ENCODE measurements at places on chromosomes 1 and 21.

DNA sequence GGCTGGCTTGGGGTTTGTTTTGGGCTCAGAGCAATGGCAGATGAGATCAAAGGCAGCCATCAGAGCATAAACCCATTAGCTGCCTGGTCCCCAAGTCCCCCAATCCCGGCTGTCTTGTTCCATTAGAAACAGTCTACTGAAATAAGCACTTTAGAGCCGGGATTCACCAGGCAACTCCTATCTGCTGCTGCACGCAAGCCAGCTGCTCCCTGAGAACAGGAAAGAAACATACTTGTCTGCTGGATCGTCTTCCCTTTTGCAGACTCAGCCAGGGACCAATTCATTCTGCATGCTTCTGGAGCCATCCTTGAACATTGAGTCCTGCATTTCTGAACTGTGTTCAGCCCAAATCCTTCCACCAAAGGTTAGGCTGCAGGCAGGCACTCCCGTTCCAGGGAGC is 21.8 kb downstream of the RXRG start:
- no peak for DNase-seq

DNA sequence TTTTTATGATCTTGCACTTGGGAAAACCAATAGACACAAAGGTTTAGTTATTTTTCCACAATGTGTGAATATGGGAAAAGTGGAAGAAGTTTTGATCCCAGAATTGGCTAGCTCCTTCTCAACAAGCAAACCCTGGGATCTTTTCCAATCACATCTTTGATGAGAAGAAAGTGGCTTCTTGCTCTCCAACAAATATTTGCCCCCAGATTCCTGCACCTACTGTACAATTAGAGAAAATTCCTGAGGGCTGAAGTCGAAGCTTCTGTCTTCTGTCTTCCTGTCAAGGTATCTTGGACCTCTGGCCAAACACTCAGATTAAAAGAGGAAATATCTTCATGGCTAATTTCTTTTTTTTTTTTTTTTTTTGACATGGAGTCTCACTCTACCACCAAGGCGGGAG is 113.1 kb upstream of the SLC45A1 start:
- DNase-seq, result no peak

- DNase-seq, result no peak
Measured at GRCh38 chr1:192516776-192517297, 58.7 kb upstream of the RGS1 start.

- DNase-seq, result no peak
Measured at GRCh38 chr1:119531606-119532323, 24.8 kb downstream of the HSD3B1 start.

DNA sequence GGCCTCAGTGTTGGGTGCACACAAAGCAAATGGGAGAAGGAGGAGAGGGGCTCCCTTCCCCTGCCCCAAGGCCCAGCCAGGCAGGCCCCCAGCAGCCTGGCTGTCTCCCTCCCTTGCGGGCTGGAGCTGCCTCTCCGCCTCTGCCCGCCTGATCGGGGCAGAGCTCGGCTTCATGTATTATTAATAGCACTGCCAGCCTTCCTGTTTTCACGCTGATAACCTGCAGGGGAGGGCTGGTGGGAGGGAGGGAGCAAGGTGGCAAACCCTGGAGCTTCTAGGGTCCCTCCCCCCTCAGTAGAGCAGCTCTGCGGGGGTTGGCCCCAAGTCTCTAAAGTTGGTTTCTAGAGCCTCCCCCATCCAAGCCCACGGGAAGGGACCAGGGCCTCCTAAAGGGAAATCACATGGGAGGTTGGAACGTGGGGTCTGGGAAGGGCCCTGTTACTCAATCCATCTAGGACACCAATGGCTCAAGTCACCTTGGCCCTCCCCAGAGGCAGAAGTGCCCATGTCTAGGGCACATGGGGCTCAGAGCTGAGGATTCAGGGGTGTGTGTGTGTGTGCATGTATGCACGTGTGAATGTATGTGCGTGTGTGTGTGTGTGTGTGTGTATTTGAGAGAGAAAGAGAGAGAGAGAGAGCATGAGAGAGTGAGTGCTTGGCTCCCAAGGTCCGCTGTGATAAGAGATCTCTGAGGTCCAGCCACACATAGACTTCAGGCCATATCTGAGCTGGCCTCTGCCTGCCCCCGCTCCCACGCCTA is 21.8 kb upstream of the POU3F1 start:
- DNase-seq, result no peak

GRCh38 chr1:156103521-156103947 is 11.0 kb upstream of the LMNA start:
- no peak for DNase-seq

DNA sequence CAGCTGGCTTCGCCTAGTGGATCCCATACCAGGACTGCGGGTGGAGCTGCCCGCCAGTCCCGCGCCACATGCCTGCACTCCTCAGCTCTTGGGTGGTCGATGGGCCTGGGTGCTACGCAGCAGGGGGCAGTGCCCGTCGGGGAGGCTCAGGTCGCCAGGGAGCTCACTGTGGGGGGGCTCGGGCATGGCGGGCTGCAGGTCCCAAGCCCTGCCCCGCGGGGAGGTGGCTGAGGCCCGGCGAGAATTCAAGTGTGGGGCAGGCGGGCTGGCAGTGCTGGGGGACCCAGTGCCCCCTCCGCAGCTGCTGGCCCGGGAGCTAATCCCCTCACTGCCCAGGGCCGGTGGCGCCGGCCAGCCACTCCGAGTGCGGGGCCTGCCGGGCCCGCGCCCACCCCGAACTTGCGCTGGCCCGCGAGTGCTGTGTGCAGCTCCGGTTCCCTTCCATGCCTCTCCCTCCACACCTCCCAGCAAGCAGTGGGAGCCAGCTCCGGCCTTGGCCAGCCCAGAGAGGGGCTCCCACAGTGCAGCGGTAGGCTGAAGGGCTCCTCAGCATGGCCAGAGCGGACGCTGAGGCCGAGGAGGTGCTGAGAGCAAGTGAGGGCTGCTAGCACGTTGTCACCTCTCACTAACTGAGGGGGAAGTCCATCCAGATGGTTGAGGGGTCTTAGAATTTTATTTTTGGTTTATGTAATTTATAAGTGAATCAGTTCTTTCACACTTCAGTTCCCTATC is 85.2 kb upstream of the HMCN1 start:
- DNase-seq, result no peak

- DNase-seq, result no peak
Measured at GRCh38 chr1:95640746-95641145, 406.7 kb downstream of the RWDD3 start.

DNA sequence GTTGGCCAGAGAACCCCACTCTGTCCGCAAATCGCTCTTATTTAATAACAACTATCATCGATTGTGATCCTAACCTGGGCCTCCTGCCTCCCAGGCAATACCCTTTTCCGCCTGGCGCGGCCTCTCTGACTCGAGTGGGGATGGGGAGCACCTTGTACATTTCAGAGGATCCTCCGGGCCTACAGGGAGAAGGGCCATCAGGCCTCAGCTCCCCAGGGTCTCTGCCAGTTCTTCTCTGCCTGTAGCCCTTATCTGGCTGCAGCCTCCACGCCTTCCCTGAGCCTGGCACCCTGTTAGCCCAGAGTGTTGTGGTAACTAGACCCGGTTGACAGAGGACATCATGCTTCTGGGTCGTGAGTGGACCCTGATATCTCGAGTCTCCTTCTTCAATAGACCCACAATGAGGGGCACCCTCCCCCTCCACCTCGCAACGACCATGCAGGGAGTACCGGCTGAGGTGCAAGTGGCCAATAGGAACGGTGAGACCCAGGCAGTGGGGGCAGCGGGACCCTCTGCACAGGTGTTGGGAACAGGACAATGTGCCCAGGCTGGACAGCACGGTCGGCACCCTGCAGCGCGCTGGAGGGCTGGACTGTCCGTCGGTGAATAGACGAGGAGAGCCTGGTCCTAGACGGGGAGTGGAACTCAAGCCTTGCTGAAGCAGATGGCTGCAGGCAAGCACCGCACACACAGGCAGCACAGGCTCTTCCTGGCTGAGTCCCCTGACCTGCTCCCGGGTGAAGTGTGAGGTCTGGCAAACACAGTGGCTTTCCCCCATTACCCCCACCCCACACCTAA is 7.1 kb upstream of the CRYBG2 start:
- DNase-seq, result no peak

DNA sequence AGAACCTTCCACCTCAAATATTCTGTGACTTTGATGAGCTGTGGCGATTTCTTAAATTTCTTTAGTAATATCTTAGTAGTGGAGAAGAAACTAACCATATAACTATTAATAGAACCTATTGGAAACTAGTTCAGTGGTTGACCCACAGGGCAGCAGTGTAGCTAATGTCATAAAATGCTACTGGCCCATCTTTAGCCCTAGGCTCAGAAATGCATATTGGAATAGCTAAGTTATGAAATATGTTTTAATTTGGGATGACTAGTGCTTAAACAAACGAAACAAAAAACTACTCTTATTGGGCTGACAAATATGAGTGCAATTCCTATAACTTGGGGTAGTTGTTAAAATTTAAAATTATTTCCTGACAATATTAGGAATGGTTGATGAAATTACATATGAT is 20.2 kb downstream of the MACO1 start:
- DNase-seq, result no peak

DNA sequence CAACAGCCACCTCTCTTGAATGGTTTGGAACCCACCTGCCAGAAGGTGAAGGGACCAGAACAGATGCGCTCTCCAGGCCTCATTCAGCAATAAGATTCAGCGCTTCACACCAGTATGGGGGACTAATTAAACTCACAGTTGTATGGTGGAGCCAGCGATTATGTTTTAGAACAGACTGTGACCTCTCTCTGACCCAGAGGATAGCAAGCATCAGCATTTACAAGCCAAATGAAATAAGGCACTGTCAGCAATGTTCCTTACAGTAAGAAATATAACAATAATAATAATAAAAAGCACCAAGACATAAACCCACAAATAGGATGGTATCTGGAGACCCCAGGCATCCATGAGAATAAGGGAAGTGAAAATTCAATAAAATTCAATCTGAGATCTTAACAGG is 6.9 kb upstream of the CDC42BPA start:
- no peak for DNase-seq

- DNase-seq, result no peak
Measured at GRCh38 chr1:2594641-2595131, 8.1 kb downstream of the PRXL2B start.

DNA sequence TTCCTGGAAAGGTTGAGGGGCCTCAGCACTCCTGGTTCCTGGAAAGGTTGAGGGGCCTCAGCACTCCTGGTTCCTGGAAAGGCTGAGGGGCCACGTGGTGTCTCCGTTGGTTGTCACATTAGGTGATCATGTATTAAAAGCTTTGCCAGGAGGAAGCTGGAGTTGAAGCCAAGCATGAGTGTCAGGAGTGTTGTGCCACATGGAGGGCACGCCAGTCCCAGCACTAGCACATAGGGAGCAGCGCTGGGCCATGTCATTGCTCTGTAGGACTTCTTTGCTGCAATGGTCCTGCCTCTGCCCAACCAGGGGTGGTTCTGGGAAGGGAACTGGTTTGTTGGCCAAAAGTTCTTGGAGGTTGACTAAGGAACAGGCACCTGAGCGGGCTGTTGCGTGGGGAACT is 13.3 kb downstream of the ATP5PO start:
- no peak for DNase-seq

- no peak for DNase-seq
Measured at GRCh38 chr1:93616996-93617669, 64.5 kb downstream of the BCAR3 start.

- DNase-seq, result no peak
Measured at GRCh38 chr1:208111646-208112190, 132.5 kb downstream of the PLXNA2 start.

DNA sequence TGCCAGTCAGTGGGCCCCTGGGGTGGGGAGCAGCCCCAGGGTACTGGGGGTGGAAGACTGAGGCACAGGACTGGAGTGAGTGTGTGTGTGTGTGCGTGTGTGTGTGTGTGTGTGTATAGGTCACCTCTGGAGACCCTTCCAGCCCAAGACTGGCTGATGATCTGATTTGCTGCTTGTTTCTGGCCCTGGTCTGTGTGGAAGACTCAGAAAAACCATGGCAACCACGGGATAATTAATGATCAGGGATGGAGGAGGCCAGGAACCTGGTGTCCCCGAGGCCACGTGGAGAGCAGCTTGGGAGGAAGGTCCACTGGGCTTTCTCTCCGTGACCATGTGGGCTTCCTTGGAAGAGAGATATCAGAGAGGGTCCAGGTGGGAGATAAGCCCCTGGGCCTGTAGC is 4.8 kb upstream of the ACTL8 start:
- DNase-seq, result no peak

DNA sequence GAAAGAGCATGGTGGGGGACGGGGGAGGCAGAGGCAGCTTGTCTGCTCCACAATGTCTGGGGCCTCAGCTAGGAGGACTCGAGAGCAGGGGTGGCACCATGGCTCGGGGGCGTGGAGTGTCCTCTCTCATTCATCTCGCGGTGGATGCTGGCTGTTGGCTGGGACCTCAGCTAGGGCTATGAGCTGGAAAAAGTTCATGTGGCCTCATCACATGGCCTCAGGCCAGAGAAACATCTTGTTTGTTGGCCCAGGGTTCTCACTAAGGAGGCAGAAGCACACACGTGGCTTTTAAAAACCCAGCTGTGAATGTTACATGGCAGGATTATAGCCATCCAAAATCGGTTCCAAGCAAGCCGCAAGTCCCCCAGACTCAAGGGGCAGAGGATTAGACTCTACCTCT is 6.2 kb upstream of the CENPS start:
- no peak for DNase-seq

DNA sequence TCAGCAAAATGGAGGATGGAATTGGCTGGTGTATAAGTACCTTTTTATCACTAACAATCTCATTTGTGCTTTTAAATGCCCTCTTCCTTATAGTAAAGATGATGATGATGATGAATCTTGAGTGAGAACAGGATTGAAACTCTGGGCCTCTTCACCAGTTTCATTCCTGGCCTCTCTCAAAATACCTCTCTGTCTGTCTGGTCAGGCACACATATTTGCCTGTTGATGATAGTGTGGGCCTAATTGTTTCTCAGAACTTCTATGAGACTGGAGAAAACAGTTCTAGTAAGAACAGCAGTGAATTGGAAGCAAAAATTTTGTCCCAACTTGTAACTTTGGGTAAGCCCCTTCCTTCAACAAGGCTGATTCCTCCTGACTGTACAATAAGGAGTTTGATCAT is 94.4 kb upstream of the RGS4 start:
- DNase-seq, result no peak

- no peak for DNase-seq
Measured at GRCh38 chr1:183236158-183236725, 50.2 kb downstream of the LAMC2 start.

DNA sequence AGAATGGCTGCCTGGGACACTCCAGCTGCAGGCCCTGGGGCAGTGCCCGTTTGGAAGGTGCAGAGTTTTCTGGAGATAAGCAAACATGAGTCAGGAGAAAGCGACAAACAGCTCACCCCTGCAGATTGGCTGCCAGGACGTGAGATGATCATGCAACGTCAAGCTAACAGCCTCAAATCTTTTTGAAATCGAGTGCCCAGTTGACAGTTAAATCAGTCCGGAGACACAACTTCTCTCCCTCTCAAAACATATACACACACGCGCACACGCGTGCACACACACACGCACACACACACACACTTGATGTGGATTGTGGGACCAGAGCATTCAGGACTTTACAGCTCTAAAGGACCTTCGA is 49.4 kb downstream of the TENT5C start:
- DNase-seq, result no peak

Measured in caudate nucleus (tissue), 63 donors.